ENCODE measurements at places on chromosomes 2 and 18. TPM values are rescaled to one million over a fixed set of nuclear protein-coding genes. Genes with fewer than 3 reads are reported as not detected.

DNA sequence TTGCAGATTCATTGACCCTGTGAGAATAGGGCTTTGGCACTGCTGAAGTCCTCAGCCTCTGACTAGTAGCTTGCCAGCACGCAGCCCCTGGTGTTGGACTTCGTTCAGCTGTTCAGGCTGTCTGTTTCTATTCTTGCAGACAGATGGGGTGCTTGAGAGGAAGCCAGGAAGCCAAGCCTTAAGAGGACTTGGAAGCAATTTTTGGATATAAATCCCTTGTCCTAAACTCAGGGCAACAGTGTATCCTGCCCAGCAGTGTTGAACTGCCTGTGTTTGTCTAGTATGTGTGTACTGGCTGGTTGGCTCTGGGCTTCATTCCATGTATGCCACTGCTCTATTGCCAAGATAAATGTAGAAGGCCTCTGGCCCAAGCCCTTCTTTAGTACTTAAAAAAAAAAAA lies 108.6 kb downstream of the COMMD1 start:
- DNase-seq, result peak; percentile 79

DNA sequence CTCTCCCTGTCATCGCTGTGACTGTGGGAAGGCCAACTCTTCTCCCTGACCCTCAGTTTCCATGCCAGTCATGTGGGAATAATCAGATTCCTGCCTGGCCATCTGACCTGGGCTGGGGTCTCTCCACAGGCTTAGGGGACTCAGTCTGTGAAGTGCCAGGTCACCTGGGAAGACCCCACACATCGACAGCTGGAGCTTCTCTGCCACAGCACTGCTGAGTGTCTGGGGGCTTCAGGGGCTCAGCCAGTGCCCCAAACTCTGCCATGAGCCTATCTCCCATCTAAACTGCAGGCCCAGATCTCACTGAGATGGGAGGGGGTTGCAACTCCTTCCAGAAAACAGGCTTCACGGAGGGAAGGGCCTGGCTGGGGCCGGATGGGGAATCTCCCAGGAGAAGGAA lies 42.0 kb upstream of the OTOS start:
- no peak for DNase-seq

DNA sequence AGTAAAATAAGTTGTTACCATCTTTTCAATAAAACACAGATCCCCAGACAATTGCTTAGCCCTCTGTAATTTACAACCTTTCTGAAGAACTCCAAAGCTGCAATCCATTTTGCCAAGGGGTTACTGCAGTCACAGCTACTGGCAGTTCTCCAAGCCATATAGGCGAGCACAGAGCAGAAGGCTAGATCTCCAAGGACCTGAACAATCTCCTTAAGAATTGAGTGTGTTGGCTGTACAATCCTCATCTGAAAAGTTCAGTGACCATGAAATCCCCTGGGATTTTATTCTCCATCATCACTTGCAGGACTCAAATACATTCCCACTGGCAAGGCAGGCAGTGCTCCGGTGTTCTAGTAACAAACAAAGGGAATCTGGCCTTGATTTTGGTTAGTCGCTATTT lies 103.9 kb upstream of the LRP1B start:
- no peak for DNase-seq

DNA sequence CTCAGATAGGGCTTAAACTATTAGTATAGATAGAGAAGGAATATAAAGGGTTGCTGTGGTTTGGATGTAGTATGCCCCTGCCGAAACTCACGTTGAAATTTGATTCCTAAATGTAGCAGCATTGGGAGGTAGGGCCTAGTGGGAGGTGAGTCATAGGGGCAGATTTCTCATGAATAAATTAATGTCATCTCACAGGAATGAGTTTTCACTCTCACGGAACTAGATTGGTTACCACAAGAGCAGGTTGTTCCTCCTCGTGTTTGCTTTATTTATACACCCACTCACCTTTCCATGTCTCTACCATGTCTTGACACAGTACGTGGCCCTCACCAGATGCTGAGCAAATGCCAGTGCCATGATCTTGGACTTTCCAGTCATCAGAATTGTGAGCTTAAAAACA lies 218.2 kb downstream of the RBM43 start:
- no peak for DNase-seq

DNA sequence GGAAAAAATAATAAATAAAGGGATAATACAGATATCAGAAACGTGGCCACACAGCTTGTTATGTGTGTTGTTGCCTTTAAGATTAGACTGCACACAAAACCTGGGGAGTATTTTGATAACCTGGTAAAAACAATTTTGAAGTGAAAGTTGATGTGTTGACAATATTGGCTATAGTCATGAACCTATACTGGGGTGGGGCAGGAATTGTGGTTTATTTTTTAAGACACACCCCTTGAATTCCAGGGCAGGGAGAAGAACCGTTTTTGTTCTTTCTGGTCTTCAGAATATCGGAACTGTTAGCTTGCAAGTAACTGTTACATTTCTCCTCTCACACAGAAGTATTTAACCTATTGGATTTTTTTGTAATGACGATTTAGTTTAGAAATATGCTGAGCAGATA lies 80.4 kb downstream of the LIMS1 start:
- DNase-seq, result no peak

DNA sequence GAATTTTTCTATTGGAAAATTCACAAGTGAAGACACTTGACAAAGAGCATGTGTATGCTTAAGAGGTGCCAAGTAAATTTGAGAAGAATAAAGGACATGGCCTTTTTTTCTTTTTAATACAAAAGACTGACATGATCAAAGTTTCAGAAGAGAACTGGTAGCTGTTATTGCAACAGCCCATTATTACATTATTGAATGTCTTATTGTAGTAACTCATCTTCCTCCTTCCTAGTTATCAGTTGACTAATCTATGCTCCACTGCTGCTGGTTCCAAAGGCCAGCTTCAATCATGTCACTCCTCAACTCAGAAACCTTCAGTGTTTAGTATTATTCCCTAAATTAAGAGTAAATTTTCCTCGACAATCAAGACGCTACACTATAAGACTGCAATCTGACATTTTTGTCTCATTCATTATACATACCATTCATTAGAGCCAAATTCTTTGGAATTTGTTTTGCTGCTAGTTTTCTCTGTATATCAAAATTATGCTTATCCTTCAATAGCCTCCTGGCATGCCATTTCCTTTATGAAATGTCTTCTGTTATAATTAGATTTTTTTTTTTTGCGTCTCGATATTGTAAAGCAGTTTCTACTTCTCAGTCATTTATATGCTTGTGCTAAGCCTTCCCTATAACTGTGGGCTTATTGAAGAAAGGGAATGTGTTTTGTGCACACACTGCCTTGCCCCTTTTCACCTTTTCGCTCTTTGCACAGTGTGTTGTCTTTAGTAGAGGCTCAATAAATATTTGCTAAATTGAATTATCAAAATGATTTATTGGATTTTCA lies 27.9 kb downstream of the ITGA4 start:
- DNase-seq, result no peak

DNA sequence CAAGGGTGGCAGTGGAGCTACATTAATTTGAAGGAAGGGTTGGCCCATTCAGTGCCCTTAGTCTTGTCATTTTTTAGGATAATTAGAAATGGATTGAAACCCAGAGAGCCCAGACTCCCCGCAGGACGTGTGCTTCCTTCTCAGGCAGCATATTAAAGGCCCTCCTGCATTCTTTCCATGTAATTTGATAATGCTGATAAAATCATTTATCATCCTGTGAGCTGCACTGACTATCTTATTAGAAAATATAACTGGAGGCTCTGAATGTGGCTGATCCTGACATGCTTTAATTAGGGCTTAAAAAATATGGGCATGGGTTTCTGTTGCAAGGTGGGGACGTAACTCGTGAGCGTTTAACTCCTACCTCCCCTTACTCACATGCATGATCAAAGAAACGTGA lies 148.1 kb downstream of the ACKR3 start:
- DNase-seq, result no peak

GRCh38 chr2:145760781-145761649 lies 1241.1 kb upstream of the ZEB2 start:
- DNase-seq, result no peak

DNA sequence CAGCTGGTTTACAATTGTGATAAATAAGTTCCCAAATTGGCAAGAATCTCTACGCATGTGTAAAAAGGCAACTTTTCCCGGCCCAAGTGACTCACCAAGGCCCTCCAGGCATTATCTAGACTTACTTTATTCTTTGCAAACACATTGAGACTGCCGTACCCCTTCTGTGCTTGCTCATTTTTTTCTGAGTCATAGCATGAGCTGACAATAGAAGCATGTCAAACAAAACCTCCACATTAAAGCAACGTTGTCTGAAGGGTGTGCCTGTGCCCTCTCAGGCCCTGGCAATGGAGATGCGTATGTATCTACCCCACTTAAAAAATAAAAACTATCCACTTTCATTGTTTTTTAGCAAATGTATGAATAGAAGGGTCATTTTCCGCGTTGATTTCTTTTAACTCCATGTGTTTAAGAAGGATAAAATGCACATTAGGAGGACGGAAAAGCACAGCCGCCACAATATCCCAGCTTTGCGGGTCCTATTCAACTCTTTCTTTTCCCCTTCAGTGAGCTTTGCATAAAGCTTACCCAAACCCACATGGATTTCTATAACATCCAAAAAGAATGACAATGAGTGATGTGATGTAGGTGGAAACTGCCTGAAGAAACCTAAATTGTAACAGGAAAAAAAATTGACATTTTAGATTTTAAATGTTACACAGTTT lies 298.2 kb downstream of the CDCA7 start:
- no peak for DNase-seq

GRCh38 chr18:58727776-58728500 lies 56.7 kb downstream of the MALT1 start:
- peak; percentile 21 for DNase-seq

DNA sequence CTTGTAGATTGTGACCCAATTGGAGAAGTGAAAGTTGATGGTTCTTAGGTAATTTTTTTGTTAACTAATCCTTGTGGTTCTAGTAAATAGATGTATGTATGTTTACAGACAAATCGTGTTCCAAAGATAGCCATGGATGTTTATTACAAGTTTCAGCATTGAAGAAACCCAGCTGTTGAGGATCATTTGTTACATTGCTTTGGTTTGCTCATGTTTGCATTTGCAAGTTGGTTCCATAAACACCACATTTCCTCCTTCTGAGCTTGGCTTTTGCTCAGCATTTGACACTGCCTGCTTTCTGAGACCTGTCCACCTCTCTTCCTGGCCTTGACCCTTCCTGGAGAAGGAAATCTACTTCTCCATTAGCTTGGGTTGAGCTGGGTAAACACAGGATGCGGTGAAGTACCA lies 1.8 kb upstream of the CCDC68 start:
- no peak for DNase-seq

DNA sequence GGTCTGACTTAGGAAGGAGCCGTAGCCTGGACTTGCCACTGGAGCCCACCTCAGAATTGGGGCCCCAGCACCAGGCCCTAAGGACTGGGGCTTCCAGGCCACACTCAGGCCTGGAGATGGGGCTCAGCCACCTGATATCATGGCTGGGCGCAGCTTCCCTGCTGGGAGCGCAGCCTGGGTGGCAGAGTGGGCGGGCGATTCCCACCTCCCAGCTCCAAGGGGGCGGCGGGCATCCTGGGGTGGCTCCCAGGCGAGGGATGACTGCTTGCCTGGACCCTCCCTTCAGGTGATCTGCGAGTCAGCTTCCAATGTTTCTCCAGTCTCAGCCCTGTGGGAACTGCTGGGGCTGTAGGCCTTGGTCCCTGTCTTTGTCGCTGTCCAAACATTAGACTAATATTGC lies 20.1 kb downstream of the GPR35 start:
- no peak for DNase-seq

GRCh38 chr2:225008935-225009334 lies 33.3 kb downstream of the DOCK10 start:
- peak; percentile 23 for DNase-seq

DNA sequence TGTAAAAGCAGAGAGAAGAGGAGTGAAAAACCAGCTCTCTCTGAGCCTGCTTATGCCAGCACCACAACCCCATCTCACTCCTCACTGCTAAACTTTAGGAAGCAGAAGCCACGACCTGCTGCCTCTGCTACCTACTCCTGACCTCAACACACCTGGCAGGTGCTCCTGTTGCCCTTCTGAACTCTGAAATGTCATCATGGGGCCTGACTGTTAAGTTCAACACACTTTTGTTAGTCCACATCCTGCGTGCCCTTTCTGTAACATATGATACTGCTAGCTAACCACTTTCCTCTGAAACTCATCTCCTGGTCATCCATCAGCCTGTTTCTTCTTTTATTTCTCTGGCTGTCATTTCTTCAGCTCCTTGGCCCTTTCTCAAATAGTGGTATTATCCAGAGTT lies 118.1 kb downstream of the EPB41L3 start:
- DNase-seq, result no peak

- peak; percentile 34 for DNase-seq
Observed at GRCh38 chr2:100202567-100202966, 60.2 kb upstream of the AFF3 start.

DNA sequence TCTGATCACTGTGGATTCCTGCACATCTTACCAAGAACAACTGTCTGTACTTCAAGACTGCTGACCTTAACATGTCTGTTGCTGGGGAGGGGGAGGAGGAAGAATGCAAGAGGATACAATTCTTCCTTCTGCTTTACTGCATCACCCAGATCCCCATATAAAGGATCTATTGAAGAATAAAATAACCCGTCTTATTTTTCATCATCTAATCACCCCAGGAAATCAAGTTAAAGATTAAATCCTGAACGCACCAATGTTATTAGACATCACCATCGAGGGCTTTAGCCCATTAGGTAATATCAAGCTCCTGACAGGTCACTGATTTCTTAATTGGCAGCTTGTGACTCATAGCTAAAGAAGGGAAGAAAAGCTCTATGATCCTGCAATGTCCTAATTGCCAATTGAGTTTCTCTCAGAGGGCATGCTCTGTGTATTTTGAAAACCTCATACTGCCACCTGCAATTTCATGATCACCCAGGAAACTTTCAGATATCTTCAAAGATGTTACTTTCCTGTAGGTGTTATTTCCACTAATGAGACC lies 75.4 kb upstream of the KCNE4 start:
- no peak for DNase-seq

DNA sequence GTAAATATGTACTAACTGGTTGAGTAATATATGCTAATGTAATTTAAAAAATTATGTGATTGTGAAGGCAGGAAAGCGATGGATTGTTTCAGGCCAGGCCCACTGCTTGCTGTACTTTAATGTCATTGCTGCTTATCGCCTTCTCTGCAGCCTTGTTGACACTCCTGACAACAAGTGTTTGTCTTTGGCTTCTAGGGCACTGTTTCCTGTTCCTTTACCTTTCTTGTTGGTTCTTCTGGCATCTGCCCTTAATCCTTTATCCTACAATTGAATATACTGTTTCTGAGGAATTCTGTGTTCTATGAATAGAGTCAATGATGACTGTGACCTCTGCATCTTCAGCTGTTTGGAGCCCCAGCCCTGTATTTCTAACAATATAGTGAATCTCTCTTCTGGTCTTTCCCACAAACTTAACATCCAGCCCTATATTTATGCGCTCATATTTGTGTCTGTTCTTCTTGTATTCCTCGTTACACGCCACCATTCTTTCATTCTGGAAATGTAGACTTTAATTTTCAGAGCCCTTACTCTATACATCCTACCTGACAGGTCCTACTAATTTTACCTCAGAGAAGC lies 17.6 kb downstream of the ACSL3 start:
- no peak for DNase-seq

- no peak for DNase-seq
Observed at GRCh38 chr2:228599297-228599696, 417.8 kb upstream of the SPHKAP start.

GRCh38 chr2:218860950-218861381 lies 1.4 kb downstream of the WNT6 start:
- DNase-seq, result peak; percentile 93

The MEP1B gene
- total RNA-seq, result 0.04 TPM

The MAL gene
- 0.49 TPM for total RNA-seq

The REG3G gene
- not detected for total RNA-seq

The PTPN18 gene
- 16.7 TPM for total RNA-seq

The CD28 gene
- not detected for total RNA-seq

The COL6A3 gene
- 4.1 TPM for total RNA-seq

The RAB6C gene
- total RNA-seq, result not detected

The RAX gene
- total RNA-seq, result 0.06 TPM

The LIPG gene
- total RNA-seq, result 1.5 TPM

The GPR39 gene
- 10.9 TPM for total RNA-seq

Data from cardiac muscle cell (in vitro differentiated cells and primary cell).